ENCODE measurements at places on chromosomes 3 and 15.

- DNase-seq = no peak
Measured at GRCh38 chr15:50064673-50065072, 54.4 kb downstream of the ATP8B4 start.

DNA sequence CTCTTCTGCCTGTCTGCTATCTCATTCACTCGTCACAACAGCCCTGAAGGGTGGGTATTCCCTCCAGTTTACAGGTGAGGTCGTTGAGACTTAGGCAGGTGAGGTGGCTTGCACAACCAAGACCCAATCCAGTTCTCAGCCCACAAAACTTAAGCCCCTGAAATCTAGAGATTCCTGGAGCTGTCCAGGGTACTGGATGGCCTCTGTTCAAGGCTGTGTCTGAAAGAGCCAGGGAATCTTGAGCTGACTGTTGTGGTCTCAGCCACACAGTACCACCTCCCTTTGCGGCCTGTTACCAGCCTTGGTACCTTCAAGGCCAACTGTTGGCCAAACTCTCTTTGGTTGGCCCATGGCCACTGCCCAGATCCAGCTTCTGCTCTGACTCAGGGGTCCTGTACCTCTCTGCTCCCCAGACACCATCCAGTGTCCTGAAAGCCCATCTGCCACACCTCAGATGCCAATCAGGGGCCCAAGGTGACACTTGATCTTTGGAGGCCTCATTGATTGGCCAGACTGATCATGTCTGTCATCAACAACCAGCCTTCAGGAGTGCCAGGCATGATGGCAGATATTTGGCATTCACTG is 10.9 kb upstream of the FAM107A start:
- no peak for DNase-seq

- DNase-seq = no peak
Measured at GRCh38 chr15:31062911-31063310, 38.6 kb downstream of the TRPM1 start.

GRCh38 chr3:46276497-46277099 is 34.3 kb downstream of the CCR3 start:
- DNase-seq = peak; percentile 63

- no peak for DNase-seq
Measured at GRCh38 chr15:99526176-99526575, 39.6 kb upstream of the MEF2A start.

- DNase-seq = no peak
Measured at GRCh38 chr15:48318131-48318530, 13.1 kb upstream of the DUT start.

DNA sequence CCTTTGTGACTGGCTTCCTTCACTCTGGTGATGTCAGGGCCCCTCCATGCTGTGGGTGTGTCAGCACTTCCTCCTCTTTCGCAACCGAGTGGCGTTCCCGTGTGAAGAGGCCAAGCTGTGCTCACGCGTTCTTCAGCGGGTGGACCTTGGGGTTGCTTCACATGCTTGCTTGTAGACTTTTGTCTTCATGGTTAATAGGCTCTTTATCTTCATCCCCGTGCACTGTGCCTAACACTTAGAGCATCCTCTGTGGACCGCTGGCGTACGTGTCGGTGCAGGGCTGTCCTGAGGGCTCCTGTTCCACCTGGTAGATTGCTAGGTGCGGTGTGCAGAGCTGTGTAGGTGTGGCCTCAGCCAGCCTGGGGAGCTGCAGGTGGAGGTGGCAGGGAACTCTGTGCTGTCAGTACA is 182.3 kb downstream of the OR4M2 start:
- peak; percentile 37 for DNase-seq
